ENCODE measurements at places on chromosomes 11 and 22.

DNA sequence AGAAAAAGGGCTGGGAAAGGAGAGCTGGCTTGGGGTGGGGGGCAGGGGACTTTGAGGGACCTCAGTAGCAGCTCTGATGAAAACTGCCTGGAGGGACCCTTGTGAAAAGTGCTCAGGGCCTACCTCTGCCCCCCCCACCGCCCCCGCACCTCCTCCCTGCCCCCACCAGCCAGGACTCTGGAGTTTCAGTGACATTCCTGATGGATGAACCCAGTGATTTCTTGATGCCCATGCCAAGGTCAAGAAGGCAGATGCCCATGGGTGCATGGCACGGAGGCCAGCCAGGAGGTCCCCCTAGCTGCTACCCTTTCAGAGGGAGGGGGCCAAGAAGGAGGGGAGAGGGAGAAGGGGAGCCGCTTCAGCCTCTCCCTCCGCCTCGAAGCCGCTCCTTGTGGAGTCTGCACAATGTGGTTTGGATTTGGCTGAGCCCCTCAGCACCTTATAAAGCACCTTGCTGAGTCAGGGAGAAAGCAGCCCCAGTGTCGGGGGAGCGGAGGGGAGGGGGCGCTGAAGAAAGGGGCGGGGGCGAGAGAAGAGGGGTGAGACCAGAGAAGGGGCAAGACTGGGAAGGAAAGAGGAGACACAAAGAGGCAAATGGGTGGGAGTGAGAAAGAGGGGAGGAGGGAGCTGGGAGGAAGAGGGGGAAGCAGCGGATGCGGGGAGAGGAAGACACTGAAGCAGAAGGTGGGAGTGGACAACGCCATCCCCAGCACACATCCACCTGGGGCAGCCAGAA is 2.1 kb upstream of the CLCF1 start:
- no peak for DNase-seq

DNA sequence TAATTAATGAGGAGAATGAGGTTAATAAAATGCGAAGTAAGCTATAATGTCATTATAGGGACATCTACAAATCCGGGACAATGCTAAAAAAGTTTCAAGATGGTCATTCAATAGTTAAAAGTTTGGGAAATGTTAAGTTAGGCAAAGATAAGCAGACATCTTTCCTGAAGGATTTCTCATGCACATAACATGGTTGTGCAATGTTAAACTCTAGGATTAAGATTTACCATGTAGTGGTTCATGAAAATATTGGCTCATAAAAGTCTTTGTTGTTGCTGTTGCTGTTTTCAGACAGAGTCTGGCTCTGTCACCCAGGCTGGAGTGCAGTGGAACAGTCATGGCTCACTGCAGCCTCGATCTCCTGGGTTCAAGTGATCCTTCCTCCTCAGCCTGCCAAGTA is 751.5 kb upstream of the CCDC179 start:
- no peak for DNase-seq

- DNase-seq = no peak
These were observed 13.0 kb upstream of the OR8A1 start for GRCh38 chr11:124556828-124557227.

- peak; percentile 73 for DNase-seq
These were observed 2.4 kb downstream of the LTBP3 start for GRCh38 chr11:65555693-65556231.

GRCh38 chr22:22680396-22680795 is 36.0 kb downstream of the GGTLC2 start:
- no peak for DNase-seq

DNA sequence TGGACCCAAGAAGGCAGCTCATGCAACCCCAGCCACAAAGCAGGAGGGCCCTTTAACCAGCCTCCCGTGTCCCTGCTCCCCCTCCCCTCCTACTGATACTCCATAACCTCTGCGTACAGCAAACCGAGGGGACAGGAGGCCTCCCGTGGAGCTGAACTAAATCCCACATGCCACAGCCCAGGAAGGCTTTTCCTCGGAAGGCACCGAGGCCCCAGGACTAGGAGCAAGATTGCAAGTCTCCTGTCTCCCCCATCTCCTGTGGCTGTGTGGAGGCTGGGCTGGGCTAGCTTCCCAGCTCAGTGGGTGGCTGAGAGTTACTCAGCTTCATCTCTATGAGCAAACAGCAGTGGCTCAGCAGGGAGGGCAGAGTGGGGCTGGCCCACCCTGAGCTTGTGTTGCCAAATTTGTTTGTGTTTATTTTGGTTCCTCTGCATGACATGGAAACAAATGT is 62.7 kb upstream of the NECTIN1 start:
- no peak for DNase-seq

GRCh38 chr11:76558473-76558872 is 112.1 kb downstream of the LRRC32 start:
- no peak for DNase-seq

DNA sequence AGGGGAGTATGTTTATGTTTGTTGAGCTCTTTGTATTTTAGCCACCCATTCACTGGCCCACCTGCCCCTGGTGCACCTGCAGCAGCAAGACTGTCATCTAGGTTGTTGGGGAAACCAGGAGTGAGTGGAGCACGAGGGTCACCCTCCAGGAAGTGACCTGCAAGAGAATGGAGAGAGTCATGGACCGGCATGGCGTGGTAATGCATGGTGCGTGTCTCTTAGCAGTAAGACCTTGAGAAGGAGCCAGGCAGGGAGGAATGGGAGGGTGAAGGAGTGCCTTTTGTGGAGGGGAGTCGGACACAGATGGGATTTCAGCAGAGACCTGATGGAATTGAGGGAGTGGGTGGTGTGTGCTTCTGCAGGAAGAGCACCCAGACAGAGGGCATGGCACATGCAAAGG is 37.9 kb downstream of the KCNQ1 start:
- DNase-seq = no peak

DNA sequence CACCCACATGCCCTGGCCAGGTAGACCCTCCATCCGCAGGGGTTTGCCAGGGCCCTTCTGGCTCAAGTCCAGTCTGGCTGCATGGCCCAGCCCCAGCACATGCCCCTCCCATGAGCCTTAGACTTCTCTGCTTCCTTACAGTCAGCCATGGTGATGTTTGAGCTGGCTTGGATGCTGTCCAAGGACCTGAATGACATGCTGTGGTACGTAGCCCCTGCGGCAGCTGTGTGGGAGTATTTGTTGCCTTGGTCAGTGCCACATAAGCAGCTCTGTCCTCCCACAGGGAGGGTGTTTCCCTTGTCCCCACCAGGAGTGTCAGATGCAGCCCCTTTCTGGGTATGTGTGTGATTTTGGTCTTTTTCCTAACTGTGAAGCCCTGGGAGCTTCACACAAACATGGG is 17.5 kb downstream of the CDC45 start:
- DNase-seq = no peak
